ENCODE measurements at places on chromosomes 11 and 22.

GRCh38 chr11:102204174-102204573 is 93.9 kb downstream of the YAP1 start:
- DNase-seq: no peak

DNA sequence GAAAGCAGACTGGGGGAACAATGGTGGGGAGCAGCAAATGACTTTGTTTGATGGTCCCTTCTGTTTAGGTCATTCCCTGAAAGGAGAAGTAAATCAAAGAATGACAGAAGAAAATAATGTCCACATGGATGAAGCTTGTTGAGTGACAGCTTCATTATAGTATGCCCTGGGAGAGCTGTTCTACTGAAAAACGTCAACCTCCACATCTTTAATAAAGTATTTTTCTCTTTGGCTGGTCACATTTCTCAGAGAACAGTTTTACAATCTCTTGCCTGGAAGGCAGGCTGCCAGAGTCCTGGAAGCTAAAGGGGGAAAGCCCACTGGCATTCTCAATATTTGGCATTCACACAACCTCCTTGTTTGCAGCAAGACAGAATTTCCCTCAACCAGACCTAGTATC is 287.9 kb downstream of the SWAP70 start:
- DNase-seq: no peak

DNA sequence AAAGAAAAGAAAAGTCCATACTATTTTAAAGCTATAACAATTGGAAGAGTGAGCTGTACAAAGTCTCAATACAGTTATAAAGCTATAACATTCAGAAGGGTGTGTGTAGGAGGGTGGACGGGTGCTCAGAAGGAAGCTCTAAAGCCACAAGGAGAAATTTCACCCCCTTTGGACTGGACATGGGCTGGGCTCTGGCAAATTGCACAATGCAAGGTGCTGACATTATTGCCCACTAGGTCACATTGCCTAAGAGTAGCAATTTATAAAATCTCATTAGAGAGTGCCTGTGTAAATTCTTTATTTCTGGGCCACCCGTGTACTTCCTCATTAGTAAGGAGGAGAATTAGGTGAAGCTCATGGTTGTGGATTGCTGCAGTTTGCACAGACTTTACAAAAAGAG is 5.7 kb upstream of the APOBEC3A start:
- no peak for DNase-seq

DNA sequence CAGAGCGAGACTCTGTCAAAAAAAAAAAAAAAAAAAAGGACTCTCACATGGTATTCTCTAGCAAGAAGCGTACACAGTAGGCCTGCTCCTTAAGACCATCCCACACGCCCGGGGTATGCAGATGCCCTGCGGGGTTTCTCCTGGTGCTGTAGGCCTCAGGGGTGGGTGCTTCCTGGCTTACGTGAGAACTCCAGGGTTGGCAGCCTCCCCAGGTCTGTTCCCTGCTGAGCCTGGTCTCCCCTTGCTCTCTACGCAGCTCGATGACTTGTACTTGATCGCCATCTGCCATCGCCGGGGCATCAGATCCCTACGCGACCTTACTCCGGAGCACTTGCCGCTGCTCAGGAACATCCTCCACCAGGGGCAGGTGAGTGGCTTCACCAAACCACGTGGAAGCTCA is 12.4 kb upstream of the ST3GAL4 start:
- no peak for DNase-seq
